Muscle of back (tissue), 13 donors: ENCODE measurements at places on chromosomes 12 and 14. TPM values are rescaled to one million over a fixed set of nuclear protein-coding genes. Genes with fewer than 3 reads are reported as not detected.

DNA sequence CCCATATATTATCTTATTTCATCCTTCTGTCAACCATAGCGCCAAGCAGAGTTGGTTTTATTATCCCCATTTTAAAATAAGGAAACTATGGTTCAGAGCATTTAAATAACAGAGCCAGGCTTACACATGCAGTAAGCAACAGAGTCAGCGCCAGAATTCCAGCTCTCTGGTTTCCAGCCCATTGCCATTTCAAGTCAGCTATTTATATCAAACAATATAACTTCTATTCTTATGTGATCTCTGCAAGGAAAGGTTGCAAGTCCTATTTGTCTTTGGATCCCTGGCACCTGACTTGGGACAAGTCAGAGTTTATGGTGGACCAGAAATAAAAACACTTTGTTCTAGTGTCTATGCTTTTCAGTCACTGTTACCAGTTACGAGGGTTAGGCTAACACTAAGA lies 174.1 kb upstream of the EEA1 start:
- DNase-seq, result no peak

DNA sequence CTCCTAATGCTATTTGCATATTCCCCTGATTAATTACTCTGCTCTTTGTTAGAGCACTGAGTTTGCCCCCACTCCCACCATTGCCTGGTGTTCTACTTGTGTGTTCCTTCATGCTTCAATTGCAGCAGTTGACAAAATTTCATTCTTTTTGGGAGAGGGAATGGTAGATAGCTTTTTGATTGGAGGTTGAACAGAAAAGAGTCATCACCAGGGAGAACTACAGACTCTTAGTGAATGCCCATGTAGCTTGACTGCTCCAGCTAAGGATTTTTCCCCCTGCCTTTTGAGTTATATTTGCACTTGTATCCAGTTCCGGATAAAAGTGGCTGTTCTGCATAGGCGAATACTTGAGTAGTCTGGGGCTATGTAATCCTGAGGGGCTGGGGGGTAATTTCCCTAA lies 183.9 kb downstream of the ETNK1 start:
- DNase-seq, result no peak

- no peak for DNase-seq
Observed at GRCh38 chr12:28866296-28866695, 282.8 kb upstream of the FAR2 start.

ANG gene
- polyA plus RNA-seq, result 2.6 TPM

- DNase-seq, result no peak
Observed at GRCh38 chr12:132083614-132083940, 60.5 kb downstream of the DDX51 start.

GRCh38 chr14:102055181-102055901 lies 31.5 kb downstream of the HSP90AA1 start:
- no peak for DNase-seq
